ENCODE measurements at places on chromosomes 7 and 10.

DNA sequence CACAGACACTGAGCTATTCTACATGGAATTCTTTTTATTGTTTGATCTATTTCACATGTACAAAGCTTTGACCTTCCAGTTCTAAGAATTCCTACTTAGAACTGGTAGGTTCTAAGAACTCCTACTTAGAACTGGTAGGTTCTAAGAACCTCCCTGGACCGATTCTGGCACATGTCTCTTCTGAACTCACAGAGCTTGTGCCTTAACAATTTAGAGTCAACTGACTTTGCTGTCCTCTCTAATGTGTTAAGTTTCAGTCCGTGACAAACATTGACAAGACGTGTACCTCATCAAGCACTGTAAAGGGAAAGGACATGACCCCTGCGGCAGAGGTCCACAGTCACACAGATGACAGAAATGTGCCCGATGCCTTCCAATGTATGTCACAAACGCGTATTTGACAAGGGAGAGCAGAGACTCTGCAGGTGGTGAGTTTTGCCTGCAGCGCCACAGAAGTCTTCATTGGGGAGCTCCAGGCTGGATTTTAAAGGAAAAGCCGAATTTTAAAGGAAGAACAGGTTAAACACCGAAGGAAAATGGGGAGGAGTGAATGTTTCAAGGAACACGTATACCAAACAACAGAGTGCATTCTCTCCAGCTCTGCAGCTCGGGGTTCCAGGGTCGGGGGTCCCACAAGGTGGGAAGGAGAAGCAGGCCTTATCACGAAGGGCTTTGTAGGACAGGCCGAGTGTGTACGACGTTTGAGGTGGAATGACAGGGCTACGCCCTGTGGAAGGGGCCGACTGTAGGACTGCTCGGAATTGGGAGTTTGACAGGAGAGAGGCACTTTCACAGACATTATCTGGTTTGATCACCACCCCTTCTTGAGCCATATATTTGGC, 161.1 kb upstream of the KLF14 start:
- DNase-seq = no peak

GRCh38 chr10:116444527-116445142, 17.0 kb downstream of the PNLIPRP3 start:
- DNase-seq = peak; percentile 62

DNA sequence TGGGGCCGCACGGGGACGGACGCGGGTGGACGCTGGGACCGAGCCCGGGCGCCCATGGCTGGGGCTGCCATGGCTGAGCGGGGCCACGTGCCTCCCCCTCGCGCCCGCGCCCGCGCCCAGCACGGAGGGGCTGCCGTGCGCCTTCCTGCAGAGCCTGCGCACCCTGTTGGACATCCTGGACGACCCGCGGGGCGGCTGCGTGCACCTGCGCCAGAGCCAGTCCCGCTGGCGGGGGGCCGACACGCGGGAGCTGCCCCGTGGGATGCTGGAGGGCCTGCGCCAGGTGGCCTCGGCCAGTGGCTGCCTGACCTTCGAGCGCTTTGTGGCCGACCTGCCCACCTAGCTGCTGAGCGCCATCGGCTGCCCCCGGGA, 72.5 kb upstream of the KCTD7 start:
- DNase-seq = no peak

DNA sequence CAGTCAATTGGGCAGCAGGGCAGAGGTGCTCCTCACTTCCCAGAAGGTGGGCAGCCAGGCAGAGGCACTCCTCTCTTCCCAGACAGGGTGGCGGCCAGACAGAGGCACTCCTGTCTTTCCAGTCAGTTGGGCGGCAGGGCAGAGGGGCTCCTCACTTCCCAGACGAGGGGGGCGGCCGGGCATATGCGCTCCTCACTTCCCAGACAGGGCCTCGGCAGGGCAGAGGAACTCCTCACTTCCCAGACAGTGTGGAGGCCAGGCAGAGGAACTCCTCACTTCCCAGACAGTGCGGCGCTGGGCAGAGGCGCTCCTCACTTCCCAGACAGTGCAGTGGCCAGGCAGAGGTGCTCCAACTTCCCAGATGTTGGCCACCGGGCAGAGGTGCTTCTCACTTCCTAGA, 33.4 kb upstream of the SEC61G start:
- no peak for DNase-seq

- DNase-seq = no peak
These were observed 25.5 kb upstream of the ECHDC3 start for GRCh38 chr10:11716686-11717085.

GRCh38 chr7:44674381-44674780, 68.0 kb downstream of the OGDH start:
- no peak for DNase-seq

DNA sequence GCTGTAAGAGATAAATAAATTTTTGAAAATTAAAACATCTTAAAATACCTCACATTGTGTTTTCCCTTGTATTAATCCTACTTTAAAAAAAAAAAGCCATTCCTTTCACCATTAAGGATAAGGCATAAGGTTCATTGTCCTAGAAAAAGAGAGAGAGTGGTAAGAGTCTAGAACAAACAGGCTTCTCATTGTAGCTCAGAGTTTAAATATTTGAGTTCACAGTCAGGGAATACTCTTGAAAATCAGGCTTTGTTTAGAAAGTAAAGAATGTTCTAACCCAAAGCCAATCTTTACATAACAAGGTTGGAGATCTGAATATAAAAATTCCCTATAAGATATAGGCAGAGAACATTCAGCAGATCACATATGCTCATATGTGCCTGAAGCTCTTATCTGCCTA, 40.2 kb upstream of the TES start:
- DNase-seq = no peak

DNA sequence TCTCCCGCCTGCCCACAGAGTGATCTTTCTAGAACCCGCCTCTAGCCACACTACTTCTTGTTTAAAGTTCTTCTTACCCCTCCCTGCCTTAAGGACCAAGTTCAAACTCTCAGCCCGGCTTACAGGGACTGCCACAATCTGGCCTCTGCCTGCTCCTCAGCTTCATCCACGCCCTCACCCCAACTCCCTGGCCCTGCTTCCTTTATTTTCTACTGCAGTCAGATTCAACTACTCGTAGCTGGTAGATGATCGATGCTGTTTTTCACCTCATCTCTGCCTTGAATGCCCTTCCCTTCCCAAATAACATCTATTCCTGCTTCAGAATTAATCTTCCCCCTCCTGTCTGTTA, 508.5 kb downstream of the RPS24 start:
- no peak for DNase-seq

DNA sequence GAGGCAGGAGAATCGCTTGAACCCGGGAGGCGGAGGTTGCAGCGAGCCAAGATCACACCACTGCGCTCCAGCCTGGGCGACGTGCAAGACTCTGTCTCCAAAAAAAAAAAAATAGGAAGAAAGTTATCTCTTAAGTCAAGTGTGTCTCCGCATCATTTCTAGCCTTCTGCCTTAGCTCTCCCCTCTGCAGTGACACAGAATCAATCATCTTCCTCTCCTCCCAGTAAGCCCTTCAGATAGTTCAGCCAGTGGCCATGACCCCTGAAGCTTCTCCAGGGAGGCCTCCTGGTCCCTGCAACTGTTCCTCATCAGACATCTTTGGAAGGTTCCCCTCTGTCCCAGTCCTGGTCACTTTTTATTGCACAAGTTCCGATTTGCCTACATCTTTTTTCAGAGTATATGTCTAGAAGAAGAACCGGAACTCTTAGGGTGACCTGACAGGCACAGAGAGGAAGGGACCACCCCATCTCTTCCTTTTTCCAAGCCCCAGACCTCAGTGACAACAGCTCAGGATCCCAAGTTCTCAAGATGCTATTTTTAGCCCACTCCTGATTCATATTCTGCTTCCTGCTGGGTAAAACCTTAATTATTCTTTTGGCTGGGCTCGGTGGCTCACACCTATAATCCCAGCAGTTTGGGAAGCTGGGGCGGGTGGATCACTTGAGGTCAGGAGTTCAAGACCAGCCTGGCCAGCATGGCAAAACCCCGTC, 6.6 kb upstream of the RHBDD2 start:
- DNase-seq = no peak

Data from activated CD4-positive, alpha-beta T cell treated with anti-CD3 and anti-CD28 coated beads, Interleukin-2, amount 10 ng/mL, durations not matched to agents 24 days and 14 days (primary cell).